NCI-H510A (cell line): ENCODE measurements at places on chromosomes 6 and 20.

- DNase-seq, result no peak
These were observed 150.5 kb downstream of the UNC5CL start for GRCh38 chr6:40888456-40888990.

DNA sequence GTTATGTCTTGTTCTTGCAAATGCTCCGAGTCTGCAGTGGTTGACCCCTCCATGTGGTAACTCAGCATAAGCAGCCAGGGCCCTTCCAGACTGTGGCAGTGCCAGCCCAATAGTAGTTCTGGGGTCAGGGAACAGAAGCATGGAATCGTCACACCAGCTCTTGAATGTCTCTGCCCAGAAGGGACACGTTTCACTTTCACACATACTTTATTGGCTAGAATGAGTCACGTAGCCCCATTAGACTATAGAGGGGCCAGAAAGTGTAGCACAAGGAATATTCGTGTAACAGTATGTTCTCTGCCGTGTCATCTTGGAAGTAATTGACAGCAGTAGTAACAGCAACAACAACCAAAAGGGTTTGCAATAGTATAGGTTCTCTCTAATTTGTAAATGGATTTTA, 254.7 kb downstream of the FARS2 start:
- no peak for DNase-seq

DNA sequence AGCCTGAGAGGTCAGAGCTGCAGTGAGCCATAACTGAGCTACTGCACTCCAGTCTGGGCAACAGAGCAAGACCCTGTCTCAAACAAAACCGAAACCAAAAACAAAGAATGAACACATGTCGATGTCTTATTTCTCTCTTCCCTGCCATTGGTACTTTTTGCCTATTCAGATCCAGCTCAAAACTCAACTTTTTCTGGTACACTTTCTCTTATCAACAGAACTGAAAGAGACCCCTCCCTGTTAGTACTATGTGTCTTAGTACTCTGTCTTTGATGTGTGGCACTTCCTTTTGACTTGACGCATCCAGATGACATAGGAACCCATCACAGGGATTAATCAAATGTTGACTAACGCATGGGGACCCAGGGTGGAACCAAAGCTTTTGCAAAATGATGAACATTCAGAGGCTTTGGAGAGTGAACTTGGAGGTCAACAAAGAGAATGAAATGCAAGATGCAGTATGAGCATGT, 44.8 kb downstream of the AKAP12 start:
- DNase-seq, result no peak

DNA sequence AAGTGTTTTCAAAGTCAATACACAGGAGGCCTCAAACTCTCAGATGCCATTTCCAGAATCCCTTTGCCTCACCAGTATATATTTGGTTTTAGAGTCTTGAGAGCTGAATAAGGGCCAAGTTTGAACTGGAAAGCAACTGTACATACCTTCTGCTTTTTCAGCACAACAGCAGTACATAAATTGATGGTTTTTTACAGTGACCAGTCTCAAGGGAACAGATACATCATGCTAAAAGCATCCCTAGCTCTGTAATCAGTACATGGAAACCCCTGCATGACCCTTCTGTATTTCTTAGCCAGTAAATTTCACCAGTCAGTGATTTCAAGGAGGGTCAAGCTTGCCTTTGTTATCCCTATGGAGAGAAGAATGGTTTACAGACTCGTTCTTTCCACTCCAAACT, 40.6 kb upstream of the ECHDC1 start:
- no peak for DNase-seq

- no peak for DNase-seq
These were observed 221.1 kb upstream of the PRSS16 start for GRCh38 chr6:27026361-27026760.

DNA sequence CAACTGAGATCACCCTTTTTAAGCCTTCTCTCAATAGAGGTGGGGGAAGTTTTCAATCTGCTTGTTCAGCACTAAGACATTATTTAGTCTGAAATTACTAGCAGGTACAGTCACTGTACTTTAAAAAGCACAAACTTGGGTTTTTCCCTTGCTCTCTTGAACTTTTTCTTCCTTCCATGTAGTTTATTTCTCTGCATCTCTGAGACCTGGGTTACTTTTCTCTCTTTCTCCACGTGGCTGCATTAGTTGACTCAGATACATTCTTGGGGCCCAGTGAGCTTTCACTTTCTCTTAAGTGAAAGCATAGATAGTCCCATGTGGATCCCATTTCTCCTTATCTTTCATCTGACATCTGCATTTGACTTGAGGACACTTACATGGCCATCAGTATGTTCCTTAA, 433.9 kb upstream of the MAP3K7 start:
- no peak for DNase-seq

DNA sequence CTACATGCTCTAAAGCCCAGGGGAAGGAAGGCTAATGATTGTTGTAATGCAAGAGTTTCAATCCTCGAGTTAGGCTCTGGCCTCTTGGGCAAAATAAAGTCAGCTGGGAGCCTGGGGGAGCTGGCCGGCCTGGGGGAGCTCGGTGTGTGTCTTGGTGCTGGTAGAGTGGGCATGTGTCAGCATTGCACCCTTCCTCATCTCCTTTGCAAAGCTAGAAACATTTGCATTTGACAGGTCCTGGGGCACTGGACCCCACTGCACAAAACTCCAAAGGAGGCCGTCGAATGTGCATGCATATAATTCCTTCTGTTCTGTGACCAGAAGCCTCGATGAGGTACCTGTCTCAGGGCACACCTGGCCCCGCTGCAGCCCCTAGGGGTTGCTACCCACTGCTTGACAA, 74.6 kb upstream of the SLC22A23 start:
- no peak for DNase-seq

GRCh38 chr6:153568628-153569027, 437.5 kb upstream of the RGS17 start:
- DNase-seq, result no peak

DNA sequence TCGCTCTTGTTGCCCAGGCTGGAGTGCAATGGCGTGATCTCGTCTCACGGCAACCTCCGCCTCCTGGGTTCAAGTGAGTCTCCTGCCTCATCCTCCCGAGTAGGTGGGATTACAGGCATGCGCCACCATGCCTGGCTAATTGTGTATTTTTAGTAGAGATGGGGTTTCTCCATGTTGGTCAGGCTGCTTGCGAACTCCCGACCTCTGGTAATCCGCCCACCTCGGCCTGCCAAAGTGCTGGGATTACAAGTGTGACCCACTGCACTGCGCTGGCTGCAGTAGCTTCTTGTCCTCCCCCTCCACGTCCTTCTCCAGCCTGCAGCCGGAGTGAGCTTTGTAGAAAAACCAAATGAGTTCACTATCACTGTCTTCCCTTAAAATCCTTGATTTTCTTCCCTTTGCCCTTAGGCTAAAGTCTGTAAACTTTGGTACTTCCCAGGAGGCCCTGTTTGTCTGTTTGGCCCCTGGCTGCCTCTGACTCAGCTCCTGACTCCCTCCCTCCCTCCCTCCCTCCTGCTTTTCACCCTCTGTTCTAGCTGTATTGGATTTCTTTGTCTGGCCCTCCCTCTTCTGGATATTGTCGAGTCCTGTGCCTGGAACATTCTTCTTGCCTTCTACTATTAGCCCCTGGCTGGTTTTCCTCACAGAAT, 12.9 kb downstream of the PARD6B start:
- DNase-seq, result no peak

- DNase-seq, result no peak
These were observed 467.4 kb upstream of the ID4 start for GRCh38 chr6:19369785-19370184.

GRCh38 chr6:35710241-35710847, 21.6 kb upstream of the FKBP5 start:
- no peak for DNase-seq

DNA sequence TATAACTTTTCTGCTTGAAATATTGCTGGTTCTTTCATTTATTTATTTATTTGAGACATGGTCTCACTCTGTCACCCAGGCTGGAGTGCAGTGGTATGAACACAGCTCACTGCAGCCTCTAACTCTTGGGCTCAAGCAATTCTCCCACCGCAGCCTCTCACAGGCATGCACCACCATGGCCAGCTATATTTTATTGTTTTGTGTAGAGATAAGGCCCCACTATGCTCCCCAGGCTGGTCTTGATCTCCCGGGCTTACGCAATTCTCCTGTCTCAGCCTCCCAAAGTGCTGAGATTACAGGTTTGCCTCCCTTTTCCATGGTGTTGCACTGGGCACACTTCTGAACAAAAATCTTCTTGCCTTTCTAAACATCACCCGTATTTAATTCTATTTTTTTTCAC, 39.1 kb upstream of the RNGTT start:
- DNase-seq, result no peak

GRCh38 chr20:2756056-2756611, 44.3 kb downstream of the CPXM1 start:
- no peak for DNase-seq

GRCh38 chr6:24445704-24446103, 43.0 kb downstream of the MRS2 start:
- no peak for DNase-seq

- no peak for DNase-seq
These were observed 37.0 kb downstream of the SHLD1 start for GRCh38 chr20:5786930-5787795.

DNA sequence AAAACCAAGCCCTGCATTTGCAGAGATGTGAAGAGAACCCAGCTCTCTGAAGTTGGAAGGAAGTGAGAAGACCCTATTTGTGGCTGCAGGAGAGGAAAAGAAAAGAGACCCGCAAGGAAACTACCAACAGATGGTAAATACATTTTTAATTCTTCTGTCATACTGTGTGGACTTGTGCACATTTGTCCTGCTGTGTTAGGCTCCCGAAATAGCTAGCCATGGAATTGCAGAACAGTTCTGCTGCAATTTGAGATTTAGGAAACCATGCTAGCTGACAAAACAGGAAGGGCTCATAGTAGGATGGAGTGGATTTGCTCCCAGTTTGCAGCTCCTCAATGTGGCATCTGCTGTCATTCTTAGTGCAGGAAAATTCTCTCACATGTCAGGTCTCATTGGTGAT, 12.1 kb upstream of the ATXN1 start:
- no peak for DNase-seq

GRCh38 chr6:152318278-152318677, 318.9 kb downstream of the SYNE1 start:
- no peak for DNase-seq

GRCh38 chr6:187210-187861, 105.0 kb upstream of the DUSP22 start:
- no peak for DNase-seq

- DNase-seq, result peak; percentile 35
These were observed 556 bp downstream of the NKX2-4 start for GRCh38 chr20:21396599-21397340.

- no peak for DNase-seq
These were observed 113.6 kb downstream of the RFX6 start for GRCh38 chr6:116990679-116991078.

DNA sequence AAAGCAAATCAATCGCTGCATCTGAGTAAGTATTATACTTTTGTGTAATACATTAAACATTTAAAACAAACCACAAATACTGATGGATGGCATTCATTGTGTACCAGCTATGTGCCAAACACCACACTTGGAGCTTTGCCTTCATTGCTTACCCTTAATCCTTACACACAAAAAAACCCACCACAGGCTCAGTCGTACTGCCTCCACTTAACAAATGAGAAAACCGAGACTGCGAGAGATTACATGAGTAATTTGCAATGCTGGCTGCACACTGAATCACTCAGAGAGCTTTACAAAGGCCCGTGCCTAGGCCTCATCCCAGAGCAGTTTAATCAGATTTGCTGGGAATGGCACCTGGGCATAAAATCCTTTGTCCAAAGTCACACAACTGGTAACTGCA, 130.5 kb downstream of the EDN1 start:
- DNase-seq, result no peak

GRCh38 chr6:156057869-156058268, 602.2 kb upstream of the NOX3 start:
- DNase-seq, result no peak

- DNase-seq, result no peak
These were observed 72.1 kb downstream of the MAP3K5 start for GRCh38 chr6:136720045-136720770.

GRCh38 chr6:15016813-15017212, 229.1 kb upstream of the JARID2 start:
- no peak for DNase-seq

DNA sequence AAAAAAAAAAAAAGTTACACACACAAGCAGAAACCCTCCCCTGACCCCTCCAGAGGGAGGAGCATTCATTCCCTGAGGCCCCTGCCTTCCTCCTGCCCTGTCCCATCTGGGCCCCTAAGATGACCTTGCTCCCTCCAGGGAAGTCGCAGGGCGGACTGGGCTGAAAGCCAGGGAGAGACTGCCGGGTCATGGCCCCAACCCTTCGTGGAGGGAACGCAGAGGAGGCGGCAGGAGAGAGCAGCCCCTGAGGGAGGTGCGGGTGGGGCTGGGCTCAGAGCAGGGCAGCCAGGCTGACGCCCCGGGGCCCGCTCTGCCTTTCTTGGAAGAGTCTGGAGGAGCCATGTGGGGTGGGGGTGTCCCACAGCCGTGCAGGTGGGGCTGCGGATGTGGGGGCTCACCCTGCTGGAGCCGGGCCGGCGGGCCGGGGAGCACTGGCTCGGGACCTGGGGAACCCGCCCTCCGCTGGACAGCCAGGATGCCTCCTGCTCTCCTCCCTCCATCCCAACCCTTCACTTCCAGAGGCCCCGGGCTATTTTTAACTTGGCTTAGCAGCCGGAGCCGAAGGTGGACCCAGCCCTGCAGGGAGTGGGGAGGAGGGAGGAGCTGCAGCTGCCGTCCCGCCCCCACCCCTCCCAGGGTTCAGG, 15.0 kb upstream of the ABHD16B start:
- DNase-seq, result no peak

GRCh38 chr20:11054266-11054993, 380.6 kb upstream of the JAG1 start:
- DNase-seq, result no peak

DNA sequence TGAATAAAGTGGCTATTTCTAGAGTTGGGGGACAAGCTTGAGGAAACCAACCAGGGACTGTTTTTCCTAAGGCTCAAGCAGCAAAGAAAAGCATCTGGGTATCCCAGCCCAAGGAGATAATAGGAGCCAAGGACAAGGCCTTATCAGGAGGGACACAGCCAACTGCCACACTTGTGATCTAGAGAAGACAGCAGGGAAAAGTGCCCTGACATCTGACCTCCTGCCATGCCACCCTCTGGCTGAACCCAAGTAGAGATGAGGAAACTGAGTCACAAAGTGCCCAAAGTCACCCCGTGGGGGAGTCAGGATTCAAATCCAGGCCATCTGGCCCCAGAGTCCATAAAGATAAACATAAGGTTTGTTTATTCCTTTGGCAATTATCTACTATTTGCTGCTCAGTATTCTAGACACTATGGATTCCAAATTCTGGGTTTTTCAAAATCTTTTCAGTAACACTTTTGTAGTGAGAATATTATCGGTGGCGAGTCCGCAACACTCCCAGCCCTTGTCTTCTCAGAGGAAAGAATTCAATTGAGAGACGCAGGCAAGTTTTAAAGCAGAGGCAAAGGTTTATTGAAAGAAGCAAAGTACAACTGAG, 3.5 kb upstream of the LBP start:
- no peak for DNase-seq

GRCh38 chr6:144580039-144580438, 294.9 kb downstream of the UTRN start:
- no peak for DNase-seq

DNA sequence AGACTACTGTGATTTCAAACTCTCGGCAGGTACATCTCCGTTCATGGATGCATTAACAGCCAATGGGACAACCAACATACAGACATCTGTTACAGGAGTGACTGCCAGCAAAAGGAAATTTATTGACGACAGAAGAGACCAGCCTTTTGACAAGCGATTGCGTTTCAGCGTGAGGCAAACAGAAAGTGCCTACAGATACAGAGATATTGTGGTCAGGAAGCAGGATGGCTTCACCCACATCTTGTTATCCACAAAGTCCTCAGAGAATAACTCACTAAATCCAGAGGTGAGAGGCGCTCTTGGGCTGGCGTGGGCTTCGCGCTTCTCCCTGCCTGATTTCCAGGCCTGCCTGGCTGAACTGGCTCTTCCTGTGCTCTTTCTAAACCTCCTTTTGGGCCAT, 68.4 kb downstream of the RPP40 start:
- DNase-seq, result no peak
